ENCODE measurements at places on chromosomes 11 and 22. TPM values are rescaled to one million over a fixed set of nuclear protein-coding genes. Genes with fewer than 3 reads are reported as not detected.

The NLRP6 gene
- polyA plus RNA-seq, result 0.80 TPM

GRCh38 chr22:33459137-33459536 lies 401.0 kb upstream of the SYN3 start:
- DNase-seq, result no peak

GRCh38 chr11:3014057-3014938 lies 22.2 kb upstream of the NAP1L4 start:
- no peak for DNase-seq

The RASSF7 gene
- polyA plus RNA-seq, result 42.7 TPM

The RTN4RL2 gene
- polyA plus RNA-seq, result 3.3 TPM

The KRTAP5-9 gene
- polyA plus RNA-seq, result 0.46 TPM

DNA sequence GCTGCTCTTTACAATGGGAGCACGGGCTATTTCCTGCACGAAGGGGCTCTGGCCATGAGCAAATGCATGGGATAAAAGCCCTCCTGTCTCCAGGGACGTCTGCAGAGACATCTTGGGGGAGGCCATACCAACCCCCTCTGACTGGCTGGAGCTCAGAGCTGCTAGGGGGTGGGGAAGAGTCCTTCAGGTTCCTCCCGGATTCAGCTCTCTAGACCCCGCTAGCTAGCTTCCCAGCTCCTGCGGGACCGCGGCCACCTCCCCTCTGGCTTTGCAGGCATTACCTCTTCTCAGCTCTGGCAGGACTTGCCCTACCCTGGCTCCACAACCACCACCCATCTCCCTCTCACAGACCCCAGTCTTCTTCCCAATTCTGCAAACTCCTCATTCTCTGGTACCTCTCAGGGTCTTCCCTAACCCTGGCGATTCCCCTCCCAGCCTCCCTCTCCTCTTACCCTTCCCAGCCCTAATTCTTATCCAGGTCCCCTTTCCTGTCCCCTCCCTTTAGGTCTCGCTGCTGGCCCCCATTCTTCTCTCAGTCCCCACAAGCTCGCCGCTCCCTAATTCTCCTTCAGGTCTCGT lies 802 bp downstream of the SYT13 start:
- no peak for DNase-seq

DNA sequence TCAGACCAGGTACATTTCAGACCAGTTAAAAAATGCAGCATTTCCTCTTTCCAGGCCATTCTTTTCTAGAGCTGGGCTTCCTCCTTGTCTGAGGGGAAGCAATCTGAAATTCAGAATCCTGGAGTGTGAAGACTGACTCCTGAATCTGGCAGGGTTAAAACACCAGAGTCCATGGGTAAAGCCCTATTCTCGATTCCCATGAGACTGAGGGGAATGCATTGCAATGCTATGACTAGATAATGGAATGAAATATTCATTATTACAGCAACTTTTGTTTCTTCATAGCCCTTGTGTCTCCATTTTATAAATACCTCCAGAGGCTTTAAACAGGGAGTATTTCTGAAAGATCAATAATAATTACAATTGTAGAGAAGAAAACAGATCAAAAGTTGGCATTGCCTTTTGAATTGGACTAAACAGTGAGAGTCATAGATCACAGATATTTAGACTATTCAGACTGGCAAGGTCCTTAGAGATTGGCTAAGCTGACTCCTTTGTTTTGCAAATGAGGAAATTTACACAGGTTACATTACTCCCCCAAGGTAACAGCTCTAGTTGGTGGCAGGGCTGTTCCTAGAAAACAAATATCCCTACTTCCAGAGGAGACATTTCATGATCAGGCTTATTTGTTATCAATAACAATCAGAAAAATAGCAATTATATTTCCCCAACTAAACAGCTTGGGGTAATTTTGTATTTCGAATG lies 632.6 kb upstream of the KIRREL3 start:
- no peak for DNase-seq

DNA sequence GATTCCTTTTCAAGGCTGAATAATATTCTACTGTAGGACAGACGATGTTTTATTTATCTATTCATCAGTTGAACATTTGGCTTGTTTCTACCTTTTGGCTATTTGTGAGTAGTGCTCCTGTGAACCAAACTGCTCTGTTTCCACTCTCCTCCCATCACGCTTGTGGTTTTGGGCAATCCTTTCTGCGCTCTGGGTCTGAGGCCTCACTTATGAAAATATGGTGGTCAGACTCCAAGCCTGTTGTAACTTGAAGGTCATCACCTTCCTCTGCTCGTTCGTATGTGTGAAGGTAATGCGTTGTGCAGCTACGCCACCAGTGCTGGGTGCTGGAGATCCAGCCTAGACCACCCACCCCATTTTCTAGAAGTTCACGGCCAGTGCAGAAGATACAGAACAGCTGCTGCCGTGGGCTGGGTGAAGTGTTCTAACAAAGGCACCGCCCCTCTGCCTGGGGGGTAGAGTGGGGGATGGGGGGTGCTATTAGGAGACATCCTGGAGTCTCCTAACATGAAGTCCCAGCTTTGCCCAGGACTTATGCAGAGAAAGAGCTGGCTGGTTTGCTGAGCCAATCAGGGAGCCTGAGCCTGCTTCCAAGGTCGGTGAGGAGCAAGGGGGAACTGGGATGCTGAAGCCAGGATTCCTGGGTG lies 21.0 kb downstream of the PTPN5 start:
- no peak for DNase-seq

DNA sequence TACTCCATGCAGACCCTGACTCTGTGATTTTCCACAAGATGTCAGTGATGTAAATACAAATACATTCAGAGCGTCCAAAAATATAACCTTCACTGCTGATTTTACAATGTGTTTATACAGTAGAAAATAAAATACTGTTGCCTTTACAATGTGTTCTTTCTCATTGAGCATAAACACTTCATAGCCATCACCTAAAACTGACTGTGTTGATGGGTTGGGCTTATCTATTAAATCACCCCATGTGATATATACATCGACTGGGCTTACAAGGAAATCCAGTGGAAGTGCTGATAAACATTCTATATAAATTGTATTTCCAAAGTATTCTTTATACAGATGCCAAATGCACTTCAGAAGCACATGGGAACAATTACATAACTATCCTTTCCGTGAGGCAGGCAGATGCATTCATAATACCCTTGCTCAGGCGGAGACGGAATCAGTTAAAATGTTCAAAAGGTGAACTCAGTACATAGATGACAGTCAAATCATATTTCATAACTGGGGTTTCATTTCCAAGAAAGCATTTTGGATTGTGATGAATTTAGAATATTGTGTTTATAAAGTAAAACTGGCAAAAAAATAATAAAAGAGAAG lies 27.7 kb downstream of the DDI1 start:
- DNase-seq, result no peak

DNA sequence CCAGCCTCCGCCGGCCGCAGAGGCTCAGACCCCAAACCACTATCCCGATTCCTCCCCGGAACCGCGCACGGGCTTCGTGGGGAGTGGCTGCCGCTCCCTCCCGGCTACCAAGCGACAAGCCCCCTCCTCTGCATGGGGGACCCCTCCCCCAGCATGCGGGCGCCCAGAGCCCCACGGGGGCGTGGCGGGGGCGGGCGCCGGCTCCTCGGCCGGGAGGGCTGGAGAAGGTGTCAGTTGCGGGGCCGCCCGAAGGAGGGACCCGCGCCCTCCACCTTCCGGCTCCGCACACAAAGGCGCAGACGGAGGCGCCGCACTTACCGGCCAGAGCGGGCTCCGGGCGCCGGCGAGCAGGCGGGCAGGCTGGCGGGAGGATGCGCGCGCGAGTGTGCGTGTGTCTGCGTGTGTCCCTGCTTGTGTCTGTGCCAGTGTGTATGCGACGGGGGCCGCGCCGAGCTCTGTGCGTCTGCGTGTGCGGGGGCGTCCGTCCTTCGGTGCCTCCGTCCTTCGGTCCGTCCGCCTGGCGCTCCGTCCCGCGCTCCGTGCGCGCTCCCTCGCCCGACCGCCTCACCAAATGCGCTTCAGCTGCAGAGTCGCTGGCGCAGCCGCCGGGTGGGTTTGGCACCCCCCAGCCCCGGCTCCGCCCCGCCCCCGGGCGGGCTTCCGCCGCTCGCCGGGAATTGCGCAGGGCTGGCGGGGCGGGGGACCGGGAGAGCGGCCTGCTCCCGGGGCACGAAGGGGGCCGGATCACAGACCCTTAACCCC lies at the start of gene PTPN5:
TSS of gene PTPN5 (minus strand) at position 592 of the 762 bp plus-strand sequence. CDS start 19,840 bp downstream, outside the sequence.
- DNase-seq, result peak; percentile 15

DNA sequence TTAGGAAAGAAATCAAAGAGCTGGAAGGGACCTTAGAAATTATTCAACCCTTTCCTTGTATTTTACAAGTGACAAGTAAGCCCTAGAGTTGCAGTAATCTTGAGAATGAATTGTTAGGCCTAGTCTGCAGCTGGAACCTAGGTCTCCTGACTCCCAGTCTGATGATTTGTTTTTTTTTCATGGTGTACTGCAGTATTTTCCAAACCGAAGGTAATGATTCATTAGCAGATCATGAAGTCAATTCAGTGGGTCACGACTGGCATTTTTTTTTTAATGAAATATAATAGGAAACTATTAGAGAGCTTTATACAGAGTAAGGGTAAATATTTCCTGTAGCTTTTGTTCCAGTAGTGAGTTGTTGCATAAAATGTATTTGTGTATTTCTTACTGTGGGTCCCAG lies 42.8 kb downstream of the EXT2 start:
- no peak for DNase-seq

DNA sequence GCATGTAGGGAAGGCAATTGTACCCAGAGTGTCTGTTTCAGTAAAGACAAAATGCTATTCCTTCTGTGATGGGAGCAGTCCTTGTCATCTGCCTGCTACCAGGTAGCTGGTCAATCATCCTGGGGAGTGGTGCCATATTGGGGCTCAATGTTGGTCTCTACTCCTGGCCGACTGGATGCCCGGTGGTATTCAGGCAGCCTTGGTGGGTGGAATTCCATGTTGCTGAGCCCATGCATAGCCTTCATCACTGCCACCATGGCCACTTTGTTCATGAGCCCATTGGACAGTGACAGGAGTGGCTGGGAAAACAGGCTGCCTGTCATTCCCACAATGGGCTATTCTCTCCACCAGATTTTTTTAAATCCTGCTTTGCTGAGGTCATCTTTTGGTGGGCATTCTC lies 121.0 kb downstream of the WNT7B start:
- no peak for DNase-seq

- no peak for DNase-seq
Measured at GRCh38 chr11:100182350-100182749, 504.7 kb upstream of the ARHGAP42 start.

The YPEL4 gene
- polyA plus RNA-seq, result 1.5 TPM

Data from right renal pelvis (tissue), 4 donors.